ENCODE measurements at places on chromosomes 1 and 21.

DNA sequence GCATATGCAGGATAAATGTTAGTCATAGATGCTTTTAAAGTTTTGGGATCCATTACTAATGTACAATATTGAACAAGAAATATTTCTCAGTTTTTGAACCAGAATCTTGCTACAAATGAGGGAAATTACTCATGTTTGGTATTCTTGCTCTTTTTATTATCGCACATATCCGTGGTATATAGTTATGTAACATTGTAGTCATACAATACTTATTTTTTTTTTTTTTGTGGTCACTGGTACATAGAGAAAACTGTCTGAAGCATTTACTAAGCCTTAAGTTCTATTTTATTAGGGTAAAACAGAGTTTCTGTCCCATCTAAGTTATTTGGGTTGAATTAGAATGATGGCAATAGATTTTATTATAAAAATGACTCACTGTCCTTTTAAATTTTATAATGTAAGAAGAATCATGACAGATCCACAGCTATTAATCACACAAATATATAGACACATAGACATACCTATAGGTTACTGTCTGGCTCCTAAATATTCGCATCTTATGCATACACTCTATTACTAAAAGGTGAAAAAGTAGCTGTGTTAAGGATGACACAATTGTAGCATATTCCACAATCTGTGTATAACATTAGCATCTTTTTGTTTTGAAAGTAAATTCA lies 18.0 kb upstream of the PRKAA2 start:
- no peak for DNase-seq

GRCh38 chr1:190475421-190476141 lies 2.1 kb downstream of the BRINP3 start:
- no peak for DNase-seq

- peak; percentile 23 for DNase-seq
Observed at GRCh38 chr1:25503551-25504426, 39.6 kb upstream of the LDLRAP1 start.

- peak; percentile 6 for DNase-seq
Observed at GRCh38 chr1:217029281-217030157, 306.3 kb upstream of the ESRRG start.

- DNase-seq: no peak
Observed at GRCh38 chr1:26537951-26538352, 8.4 kb downstream of the RPS6KA1 start.

DNA sequence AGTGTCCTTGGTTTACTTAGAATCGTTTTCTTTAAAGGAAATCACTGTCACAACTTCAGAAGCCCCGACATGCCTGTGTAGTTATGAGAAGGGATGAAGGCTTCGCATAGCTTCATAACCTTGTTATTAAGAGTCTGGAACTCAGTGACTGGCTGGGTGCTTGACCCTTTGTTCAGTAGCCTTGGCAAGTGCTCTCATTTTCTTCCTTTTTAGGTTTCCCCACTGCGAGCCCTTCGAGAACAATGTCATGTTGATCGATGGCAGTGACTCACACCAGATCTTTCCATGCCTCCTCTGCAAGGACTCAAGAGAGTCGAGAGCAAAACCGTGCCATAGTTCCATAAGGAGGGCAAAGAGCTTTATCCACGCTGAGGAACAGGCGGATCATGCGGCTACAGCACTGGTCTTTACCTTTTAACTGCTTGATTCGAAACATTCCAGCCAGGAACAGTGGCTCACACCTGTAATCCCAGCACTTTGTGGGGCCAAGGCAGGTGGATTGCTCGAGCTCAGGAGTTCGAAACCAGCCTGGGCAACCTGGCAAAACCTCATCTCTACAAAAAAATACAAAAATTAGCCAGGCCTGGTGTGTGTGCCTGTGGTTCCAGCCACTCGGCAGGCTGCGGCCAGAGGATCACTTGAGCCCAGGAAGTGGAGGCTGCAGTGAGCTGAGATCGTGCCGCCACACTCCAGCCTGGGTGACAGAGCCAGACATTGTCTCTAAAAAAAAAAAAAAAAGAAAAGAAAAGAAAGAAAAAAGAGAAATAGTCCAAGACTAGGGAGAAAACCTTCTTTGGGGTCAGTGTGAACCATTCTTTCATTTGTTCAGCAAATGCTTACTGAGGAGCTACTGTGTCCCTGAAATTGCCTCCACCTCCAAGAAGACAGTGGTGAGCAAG lies 95.4 kb upstream of the ERRFI1 start:
- peak; percentile 33 for DNase-seq

GRCh38 chr1:94068999-94069918 lies 51.7 kb downstream of the ABCA4 start:
- DNase-seq: peak; percentile 38

DNA sequence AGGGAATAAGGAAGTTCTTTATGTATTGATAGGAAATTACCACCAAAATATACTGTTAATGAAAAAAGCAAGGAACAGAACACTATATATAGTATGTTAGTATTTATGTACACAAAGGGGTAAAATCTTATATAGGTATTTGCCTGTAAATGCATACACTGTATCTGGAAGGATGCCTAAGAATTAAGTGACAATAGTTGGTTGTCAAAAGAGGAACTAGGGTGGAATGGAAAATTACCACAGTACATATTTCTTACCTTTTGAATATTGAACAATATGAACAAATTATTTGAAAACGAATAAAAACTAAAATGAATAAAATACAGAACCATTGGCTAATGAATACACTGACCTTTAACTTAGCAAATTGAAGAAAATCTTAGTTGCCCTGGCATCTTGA lies 13.6 kb downstream of the ARPC5 start:
- DNase-seq: no peak
